SJCRH30 (cell line): ENCODE measurements at places on chromosomes 16 and 17. TPM values are rescaled to one million over a fixed set of nuclear protein-coding genes. Genes with fewer than 3 reads are reported as not detected.

GRCh38 chr17:80137131-80137530 lies 9.8 kb downstream of the EIF4A3 start:
- no peak overlapping the region for H3K4me3 ChIP-seq
- no peak overlapping the region for H3K27ac ChIP-seq
- H3K27me3 ChIP-seq = no peaks in the 10 kb centered on the region
- no peak for DNase-seq

The FOXN1 gene
- total RNA-seq = not detected in 2 replicates

The MT4 gene
- not detected in 2 replicates for total RNA-seq

GRCh38 chr17:33905338-33905800 lies 349.7 kb upstream of the CCL2 start:
- H3K36me3 ChIP-seq = no peaks in the 10 kb centered on the region
- peaks cover 3% of the 10 kb centered on the region for H3K27me3 ChIP-seq
- H3K4me3 ChIP-seq = no peak overlapping the region
- no peak overlapping the region for H3K27ac ChIP-seq
- DNase-seq = no peak

DNA sequence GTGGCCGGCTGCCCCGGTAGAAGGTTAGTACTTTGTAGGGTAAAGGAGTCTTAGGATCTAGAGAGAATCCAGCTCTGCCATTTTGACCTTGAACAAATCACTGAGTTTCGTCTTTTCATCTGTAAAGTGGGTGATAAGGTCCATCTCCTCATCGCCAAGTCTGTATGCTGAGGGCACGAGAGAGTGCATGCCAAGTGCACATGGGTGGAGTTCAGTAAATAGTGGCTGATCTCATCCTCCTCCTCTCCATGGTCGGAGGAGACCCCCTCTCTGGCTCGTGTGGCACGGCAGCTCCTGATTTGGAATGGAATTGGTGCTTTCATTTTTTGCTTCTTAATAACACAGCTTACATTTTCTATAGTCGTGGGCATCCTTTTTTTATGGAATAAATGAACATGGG lies 30.7 kb downstream of the MYH3 start:
- H3K27me3 ChIP-seq = no peaks in the 10 kb centered on the region
- DNase-seq = no peak
- no peak overlapping the region for H3K4me3 ChIP-seq
- H3K4me1 ChIP-seq = peaks cover 22% of the 10 kb centered on the region
- no peak overlapping the region for H3K27ac ChIP-seq

The MAP3K3 gene
- 24.2 and 25.9 TPM in 2 replicates for total RNA-seq

DNA sequence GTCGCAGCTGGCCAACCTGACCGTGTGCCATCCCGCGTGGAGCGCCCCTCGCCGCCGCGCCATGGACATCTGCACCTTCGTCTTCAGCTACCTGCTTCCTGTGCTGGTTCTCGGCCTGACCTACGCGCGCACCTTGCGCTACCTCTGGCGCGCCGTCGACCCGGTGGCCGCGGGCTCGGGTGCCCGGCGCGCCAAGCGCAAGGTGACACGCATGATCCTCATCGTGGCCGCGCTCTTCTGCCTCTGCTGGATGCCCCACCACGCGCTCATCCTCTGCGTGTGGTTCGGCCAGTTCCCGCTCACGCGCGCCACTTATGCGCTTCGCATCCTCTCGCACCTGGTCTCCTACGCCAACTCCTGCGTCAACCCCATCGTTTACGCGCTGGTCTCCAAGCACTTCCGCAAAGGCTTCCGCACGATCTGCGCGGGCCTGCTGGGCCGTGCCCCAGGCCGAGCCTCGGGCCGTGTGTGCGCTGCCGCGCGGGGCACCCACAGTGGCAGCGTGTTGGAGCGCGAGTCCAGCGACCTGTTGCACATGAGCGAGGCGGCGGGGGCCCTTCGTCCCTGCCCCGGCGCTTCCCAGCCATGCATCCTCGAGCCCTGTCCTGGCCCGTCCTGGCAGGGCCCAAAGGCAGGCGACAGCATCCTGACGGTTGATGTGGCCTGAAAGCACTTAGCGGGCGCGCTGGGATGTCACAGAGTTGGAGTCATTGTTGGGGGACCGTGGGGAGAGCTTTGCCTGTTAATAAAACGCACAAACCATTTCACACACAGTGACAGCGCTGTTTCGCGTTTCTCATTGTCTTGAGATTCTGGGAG lies 2.0 kb upstream of the ZACN start:
- peaks cover 4% of the 10 kb centered on the region for H3K27me3 ChIP-seq
- no peak overlapping the region for H3K4me3 ChIP-seq
- no peak overlapping the region for H3K27ac ChIP-seq
- DNase-seq = no peak

GRCh38 chr17:2065949-2066400 lies 11.1 kb downstream of the HIC1 start:
- H3K27me3 ChIP-seq = no peaks in the 10 kb centered on the region
- no peak overlapping the region for H3K4me3 ChIP-seq
- H3K27ac ChIP-seq = no peak overlapping the region
- no peaks in the 10 kb centered on the region for H3K36me3 ChIP-seq
- peaks cover 13% of the 10 kb centered on the region; the same call in 1 of the 2 replicates for H3K4me1 ChIP-seq

DNA sequence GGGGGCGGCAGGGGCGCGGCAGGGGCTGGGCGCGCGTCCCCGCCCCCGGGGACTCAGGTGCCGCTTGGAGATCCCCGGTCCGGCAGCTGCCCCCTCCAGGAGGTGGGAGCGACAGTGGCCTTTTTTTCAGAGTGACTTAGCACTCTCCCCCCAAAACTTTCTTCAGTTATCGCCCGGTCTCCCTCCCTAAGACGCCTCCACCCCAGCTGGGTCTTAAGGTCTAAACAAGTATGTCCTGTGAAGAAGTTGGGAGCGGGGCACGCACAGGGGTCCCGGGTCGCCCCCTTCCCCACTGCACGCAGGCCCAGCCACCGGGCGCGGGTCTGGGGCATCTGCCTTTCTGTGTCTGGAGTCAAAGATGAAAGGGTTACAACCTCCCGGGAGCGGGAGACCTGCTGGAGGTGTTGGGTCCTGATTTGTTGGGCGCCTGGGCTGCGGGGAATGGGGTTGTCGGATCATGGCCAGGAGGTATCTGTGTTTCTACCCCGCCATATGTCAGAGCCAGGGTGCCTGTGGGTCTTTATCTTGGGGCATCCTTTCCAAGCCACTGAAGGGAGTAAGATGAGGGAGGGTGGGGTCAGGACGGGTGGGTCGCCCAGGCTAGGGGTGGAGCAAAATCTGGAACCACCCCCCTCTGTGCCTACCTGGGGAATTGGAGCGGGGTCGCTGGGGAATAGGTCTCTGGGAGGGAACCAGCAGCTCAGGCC lies 757 bp downstream of the FMNL1 start:
- H3K4me3 ChIP-seq = peak overlapping the region; percentile 57
- H3K36me3 ChIP-seq = no peaks in the 10 kb centered on the region
- H3K4me1 ChIP-seq = peaks cover 17% of the 10 kb centered on the region

- H3K4me1 ChIP-seq = no peaks in the 10 kb centered on the region
- no peak for DNase-seq
- no peaks in the 10 kb centered on the region for H3K27me3 ChIP-seq
These were observed 3.7 kb upstream of the SCNN1B start for GRCh38 chr16:23298290-23298915.

DNA sequence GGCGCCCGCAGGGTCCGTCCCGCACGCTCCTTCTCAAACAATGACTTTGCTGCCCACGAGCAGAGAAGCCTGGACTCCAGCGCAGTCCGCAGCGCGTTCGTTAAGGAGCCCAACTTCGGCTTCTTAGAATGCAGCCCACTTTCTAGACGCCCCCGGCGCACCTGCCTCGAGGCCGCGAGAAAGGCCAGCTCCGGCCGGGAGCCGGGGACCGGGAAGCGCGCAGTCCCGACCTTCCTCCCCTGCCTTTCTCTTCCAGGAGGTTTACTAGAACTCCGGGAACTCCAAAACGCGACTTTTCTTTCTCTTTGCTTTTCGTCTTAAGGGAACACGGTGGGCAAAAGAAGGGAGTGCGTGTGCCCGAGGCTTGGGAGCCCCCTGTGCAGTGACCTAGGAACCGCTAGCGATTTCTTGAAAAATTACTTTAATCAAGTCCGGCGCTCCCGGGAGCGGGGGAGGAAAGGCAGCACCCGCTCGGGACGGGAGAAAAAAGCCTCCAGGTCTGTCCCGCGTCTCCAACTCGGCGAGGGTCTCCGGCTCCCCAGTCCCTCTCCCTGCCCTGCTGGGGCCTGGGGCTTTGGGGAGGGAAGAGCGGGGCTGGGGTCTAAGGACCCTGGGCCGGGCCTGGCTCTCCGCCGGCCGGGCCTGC lies 2.6 kb downstream of the HNF1B start:
- no peaks in the 10 kb centered on the region for H3K36me3 ChIP-seq
- no peaks in the 10 kb centered on the region for H3K4me1 ChIP-seq
- no peak overlapping the region for H3K27ac ChIP-seq

DNA sequence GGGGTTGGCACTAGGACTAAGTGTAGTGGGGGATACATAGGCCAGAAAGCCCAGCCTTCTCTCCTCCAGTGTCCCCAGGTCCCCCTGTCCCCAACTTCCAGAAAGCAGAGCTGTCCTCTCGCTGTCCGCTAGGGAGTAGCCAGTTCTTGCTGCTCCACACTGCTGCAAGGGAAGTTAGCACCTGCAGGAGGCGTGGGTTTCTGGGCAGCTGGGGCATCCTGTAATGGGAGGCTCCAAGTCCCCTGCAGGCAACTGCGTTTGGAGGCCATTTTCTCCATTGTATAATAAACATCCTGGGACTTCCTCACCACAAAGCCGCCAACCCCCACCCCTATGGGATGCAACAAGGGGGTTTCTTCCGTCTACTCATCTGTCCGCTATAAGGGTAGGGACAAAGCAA lies 1.7 kb downstream of the RPRML start:
- peak; percentile 93 for DNase-seq
- no peaks in the 10 kb centered on the region for H3K27me3 ChIP-seq
- H3K4me3 ChIP-seq = peak overlapping the region; percentile 66
- H3K27ac ChIP-seq = peak overlapping the region; percentile 17; the same call in 1 of the 2 replicates
- no peaks in the 10 kb centered on the region for H3K36me3 ChIP-seq
- peaks cover 14% of the 10 kb centered on the region for H3K4me1 ChIP-seq

GRCh38 chr17:76152591-76152990 lies 11.5 kb upstream of the FOXJ1 start:
- H3K36me3 ChIP-seq = no peaks in the 10 kb centered on the region
- no peak overlapping the region for H3K27ac ChIP-seq
- peaks cover 26% of the 10 kb centered on the region; the same call in 1 of the 2 replicates for H3K4me1 ChIP-seq
- no peak overlapping the region for H3K4me3 ChIP-seq
- no peaks in the 10 kb centered on the region for H3K27me3 ChIP-seq

The FBXL16 gene
- total RNA-seq = 1.7 and 1.8 TPM in 2 replicates

GRCh38 chr16:57462978-57463362 lies 491 bp downstream of the POLR2C start:
- peak overlapping the region; percentile 27; the same call in 1 of the 2 replicates for H3K27ac ChIP-seq
- H3K4me1 ChIP-seq = no peaks in the 10 kb centered on the region
- no peaks in the 10 kb centered on the region for H3K27me3 ChIP-seq
- peak overlapping the region; percentile 75 for H3K4me3 ChIP-seq
- no peak for DNase-seq

The HOXB8 gene
- 0.13 and 0.38 TPM in 2 replicates for total RNA-seq
